ENCODE measurements at places on chromosomes 16 and 17.

DNA sequence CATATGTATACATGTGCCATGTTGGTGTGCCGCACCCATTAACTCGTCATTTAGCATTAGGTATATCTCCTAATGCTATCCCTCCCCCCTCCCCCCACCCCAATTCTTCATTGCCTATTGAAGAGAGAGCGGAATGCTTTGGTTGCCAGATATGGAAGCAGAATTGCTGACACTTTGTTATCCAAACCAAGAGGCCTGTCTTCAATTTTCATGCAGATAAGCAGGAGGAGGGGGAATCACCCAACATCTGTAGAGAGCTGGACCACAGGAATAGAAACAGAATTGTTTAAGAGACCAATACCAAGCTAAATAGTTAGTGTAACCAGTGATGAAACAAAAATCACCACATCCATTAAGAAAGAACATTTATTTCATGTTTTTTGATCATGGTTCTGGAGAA lies 7.1 kb downstream of the ASPA start:
- no peak for DNase-seq

- DNase-seq = no peak
Observed at GRCh38 chr16:89536886-89537548, 23.5 kb upstream of the RPL13 start.

- DNase-seq = no peak
Observed at GRCh38 chr17:70355185-70355584, 185.9 kb downstream of the KCNJ2 start.

DNA sequence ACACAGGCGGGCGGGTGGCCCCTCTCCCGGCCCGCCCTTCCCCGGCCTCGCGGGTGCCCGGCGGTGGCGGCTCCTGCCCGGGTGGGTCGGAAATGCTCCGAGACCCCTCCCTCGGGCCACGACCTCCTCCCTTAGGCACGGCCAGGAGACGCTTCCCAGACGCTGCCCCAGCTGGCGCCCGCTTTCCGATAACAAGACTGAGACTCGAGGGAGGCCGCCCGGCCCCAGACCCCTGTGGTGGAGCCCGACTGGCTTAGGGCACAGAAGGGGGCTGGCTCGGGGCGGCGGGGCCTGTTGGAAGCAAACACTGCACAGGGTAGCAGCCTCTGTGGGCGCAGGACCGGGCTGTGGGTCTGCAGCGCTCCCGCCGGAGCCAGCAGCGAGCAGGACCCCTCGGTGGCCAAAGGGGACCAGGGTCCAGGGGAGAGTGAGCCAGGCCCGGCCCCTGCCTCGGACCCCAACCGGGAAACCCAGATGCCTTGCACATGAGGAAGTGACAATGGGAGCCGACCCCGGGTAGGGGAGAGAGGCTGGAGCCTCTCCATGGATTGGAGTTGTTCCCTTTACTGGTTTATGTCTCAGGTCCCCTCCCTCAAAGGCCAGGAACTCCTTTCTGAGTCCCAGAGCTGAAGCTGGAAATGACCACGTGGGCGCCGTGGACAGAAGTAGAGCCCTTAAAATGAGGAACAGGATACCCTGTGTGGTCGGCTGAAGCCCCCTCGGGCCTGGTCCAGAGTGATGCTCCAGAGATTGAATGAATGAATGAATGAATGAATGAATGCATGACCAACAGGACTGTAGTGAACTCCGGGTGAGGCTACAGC lies 19.8 kb upstream of the ADCY7 start:
- DNase-seq = no peak

DNA sequence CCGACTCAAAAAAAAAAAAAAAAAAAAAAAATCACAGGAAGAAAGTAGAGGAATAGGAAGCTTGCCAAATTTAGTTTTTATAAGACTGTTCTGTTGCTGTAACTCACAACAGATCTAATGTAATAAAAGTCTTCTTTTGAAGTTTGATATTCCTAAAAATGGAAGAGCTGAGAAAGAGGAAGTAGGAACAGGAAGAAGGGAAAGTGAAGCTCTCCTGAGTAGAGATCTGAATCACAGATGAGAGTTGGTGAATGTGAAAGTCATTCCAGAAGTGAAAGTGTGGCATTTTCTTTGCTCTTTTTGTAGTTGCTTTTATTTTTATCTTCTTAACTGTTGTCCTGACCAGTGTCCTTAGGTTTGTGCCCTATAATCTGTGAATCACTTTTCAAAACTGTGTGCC lies 2.1 kb downstream of the NMT1 start:
- DNase-seq = no peak

DNA sequence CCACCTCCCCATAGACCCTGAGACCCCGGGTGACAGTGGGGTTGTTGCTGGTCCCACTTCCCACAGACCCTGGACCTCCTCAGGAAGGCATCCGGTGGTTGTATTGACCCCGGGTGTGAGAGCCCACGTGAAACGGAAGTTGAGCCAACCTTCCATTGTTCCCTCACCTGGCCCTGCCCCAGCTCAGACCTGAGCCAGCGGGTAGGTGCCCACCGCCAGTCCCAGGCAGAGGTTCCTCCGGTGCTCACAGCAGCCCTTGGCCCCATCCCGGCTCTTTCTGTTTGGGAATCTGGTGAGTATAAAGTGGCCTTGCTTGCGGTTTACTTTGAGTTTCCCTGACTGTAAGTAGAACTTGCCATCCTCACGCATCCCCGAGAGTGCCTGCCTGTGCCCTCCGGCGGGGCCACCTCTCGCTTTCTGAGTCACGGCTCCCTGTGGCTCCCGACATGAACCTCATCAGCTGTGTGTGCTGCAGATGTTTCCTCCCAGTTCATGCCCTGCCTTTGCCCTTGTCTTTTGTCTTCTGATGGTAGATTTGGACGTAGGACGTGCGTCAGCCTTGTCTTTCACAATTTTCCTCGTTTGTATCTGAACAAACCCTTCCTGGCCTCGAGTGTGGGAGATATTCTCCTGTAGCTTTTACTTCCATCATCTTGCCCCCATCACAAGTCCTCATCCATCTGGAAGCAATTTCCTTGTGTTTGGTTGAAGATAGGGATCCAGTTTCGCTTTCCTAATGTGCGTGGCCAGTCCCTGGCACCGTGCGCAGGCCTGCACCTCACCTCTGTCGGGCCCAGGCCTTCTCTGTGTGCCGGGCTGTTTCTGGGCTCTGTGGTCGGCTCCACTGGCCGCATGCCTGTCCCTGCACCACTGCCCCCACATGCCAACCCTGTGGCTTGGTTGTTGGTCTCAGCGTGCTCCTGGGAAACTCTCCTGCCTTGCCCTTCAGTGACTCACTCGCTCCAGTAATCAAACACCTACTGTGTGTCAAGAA lies 76.0 kb downstream of the METRNL start:
- DNase-seq = peak; percentile 28

DNA sequence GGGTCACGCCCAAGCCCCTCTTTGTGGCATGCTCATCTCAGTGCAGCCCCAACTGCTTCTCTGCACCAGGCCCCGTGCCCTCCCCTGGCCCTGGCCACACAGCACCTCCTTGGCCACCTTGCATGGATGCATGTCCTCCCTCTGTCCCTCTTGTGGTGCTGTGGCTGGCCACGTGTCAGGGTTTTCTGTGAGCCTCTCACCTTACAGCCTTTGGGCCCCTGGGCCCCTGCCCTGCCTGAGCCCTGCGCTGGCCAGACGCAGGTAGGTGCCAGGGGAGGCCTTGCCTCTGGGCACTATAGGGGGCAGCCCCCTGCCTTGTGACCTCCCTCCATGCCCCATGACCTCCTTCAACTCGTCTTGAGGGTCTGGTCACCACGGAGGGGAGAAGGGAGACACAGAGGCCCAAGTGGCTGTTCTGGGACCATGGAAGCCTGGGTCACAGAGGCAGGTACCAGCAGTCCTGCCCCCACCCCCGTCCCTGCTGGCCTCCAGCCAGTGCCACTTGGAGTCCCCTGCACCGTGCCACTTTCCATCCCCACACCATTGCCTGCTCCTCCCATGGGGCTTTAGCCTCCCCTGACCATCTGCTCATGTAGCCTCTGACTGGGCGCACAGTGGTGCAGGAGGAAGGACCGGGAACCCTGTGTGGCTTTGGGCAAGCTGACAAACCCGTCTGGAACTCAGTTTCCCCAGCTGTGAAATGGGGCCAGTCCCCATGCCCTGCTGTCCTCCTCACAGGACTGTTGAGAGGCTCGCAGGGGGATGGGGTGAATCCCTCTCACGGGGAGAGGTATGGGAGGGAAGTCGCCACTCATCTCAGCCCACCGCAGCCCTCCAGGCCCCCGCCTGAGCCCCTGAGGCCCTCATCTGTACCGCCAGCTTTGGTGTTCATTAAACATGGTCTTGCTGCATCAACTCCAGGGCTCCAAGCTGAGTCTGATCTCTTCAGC lies 11.5 kb upstream of the ATP6V0C start:
- no peak for DNase-seq

All from activated CD4-positive, alpha-beta T cell treated with anti-CD3 and anti-CD28 coated beads, Interleukin-2, amount 50 U/mL, for 48 hours (primary cell).